ENCODE measurements at places on chromosomes 5 and 9.

- DNase-seq, result peak; percentile 73
These were observed 71.9 kb upstream of the RANBP3L start for GRCh38 chr5:36373527-36374086.

GRCh38 chr5:128038643-128039042 lies 44.9 kb upstream of the SLC12A2 start:
- no peak for DNase-seq

- no peak for DNase-seq
These were observed at the start of gene WNK2 for GRCh38 chr9:93183663-93184431. TSS of gene WNK2 (plus strand) at chr9:93184139. CDS start at chr9:93184930, 791 bp downstream.

DNA sequence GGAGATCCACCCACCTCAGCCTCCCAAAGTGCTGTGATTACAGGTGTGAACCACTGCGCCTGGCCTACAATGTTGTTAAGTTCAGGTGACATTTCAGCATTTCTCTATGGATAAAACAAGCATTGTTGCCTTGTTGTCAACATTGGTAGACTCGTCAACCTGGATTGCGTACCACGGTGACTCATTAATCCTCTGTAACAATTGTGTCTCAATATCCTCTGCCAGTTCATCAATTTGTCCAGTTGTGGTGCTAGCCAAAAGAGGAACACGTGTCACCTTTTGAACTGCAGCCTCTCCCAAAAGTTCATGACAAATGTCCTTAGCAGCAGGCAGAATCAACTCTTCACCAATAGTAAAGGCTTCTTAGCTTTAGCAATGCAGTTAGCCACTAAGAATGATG lies 46.3 kb upstream of the LARP1 start:
- DNase-seq, result no peak

- DNase-seq, result no peak
These were observed 1.4 kb upstream of the NHP2 start for GRCh38 chr5:178155065-178155464.

- no peak for DNase-seq
These were observed 11.1 kb downstream of the WDR5 start for GRCh38 chr9:134146774-134147493.

GRCh38 chr5:36717131-36717695 lies 110.8 kb downstream of the SLC1A3 start:
- DNase-seq, result no peak

- DNase-seq, result no peak
These were observed 29.0 kb downstream of the KLHL3 start for GRCh38 chr5:137706841-137707240.

Measured in gastrocnemius medialis (tissue), 4 donors.